ENCODE measurements at places on chromosomes 2 and 18. TPM values are rescaled to one million over a fixed set of nuclear protein-coding genes. Genes with fewer than 3 reads are reported as not detected.

DNA sequence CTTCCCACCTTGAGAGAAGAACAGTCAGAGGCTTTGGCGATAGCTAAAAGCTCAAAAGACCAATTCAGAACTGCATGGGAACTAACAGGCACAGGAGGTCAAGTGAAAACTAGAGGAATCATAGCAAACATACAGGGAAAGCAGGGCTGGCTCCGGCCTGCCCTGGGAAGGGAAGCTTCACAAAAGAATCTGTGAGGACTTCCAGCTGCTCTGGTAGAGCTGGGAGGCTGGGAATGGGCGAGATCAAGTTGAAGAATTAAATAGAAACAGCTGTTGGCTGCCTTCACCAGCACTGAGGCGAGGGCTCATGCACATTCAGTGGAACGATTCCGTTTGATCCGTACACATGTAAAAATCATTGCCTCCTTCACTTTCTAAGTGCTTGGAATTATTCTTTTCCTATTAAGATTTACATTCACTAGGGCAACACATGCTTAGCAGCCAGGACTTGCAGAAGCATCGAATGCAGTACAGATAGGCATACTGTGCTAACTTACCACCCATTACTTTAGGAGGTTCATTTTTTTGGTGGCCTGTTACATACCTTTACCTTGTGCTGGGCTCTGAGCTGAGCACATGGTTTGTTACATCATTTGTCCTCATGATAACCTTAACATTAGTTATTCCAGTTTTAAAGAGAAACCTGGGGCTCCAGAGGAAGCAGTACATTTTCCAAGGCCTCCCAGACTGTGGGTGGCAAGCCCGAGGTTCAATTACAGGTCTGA, 125.4 kb upstream of the RNF152 start:
- H3K36me3 ChIP-seq, result no peaks in the 10 kb centered on the region
- no peaks in the 10 kb centered on the region for H3K4me1 ChIP-seq
- H3K4me3 ChIP-seq, result no peak overlapping the region
- no peak overlapping the region for H3K27ac ChIP-seq
- peak; percentile 31 for DNase-seq

GRCh38 chr2:96508521-96509113, 3.5 kb upstream of the NEURL3 start:
- H3K27ac ChIP-seq, result no peak overlapping the region
- peaks cover 17% of the 10 kb centered on the region for H3K4me1 ChIP-seq
- no peak for DNase-seq
- no peak overlapping the region for H3K4me3 ChIP-seq
- H3K27me3 ChIP-seq, result no peaks in the 10 kb centered on the region

The SNED1 gene
- total RNA-seq, result 4.6 TPM

The PDCD1 gene
- total RNA-seq, result 0.21 TPM

- H3K27ac ChIP-seq, result no peak overlapping the region
- H3K4me3 ChIP-seq, result no peak overlapping the region
- no peaks in the 10 kb centered on the region for H3K4me1 ChIP-seq
- no peak for DNase-seq
- H3K36me3 ChIP-seq, result no peaks in the 10 kb centered on the region
Observed at GRCh38 chr2:12828980-12829379, 112.2 kb downstream of the TRIB2 start.

DNA sequence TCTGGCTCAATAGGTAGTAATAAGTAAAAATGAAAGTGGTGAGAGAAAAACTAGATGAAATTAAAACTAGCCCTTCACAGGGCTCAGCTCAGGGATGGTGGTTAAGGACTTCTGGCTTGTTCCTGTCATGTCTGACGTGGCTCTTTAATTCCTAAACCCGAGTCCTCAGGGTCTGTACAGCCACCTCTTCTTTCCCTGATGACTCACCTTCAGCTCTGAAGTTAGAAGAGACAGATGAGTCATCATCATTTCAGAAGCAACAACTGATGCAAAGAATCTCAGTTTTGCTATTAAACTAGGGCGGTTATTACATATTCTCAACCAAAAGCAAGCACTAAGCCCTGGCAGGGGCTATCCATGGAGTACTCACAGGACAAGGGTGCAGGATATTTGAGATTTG, 24.0 kb upstream of the ITGB6 start:
- no peaks in the 10 kb centered on the region for H3K27me3 ChIP-seq
- no peak for DNase-seq
- H3K36me3 ChIP-seq, result no peaks in the 10 kb centered on the region

DNA sequence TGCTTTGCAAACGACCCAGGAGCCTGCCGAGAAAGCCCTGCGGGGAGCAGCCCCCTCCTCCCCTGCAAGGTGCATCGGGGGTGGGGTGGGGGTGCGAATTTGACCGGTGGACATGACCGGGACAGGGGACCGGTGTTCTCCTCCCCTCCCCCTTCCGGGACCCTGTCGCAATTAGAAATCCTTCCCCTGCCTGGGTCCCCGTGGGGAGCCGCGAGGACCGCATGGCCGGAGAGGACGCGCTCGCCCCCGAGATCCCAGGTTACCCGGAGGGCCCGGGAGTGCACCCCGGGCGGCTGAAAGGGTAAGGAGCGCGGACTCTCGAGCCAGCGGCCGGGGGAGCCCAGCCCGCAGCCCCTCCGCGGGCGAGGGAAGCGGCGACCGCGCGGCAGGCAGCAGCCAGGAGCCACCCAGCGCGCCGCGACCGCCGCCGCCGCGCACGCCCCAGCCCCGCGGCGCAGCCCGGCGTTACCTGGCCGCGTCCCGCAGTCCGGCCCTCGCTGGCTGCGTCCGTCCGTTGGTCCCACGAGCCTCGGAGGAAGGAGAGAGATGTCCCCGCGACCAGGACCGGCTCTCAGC, 482 bp downstream of the DLGAP1 start:
- H3K27me3 ChIP-seq, result peaks cover 21% of the 10 kb centered on the region
- no peaks in the 10 kb centered on the region for H3K4me1 ChIP-seq
- peak overlapping the region; percentile 30 for H3K4me3 ChIP-seq
- no peak for DNase-seq
- H3K36me3 ChIP-seq, result no peaks in the 10 kb centered on the region

The HADHA gene
- 226 TPM for total RNA-seq

DNA sequence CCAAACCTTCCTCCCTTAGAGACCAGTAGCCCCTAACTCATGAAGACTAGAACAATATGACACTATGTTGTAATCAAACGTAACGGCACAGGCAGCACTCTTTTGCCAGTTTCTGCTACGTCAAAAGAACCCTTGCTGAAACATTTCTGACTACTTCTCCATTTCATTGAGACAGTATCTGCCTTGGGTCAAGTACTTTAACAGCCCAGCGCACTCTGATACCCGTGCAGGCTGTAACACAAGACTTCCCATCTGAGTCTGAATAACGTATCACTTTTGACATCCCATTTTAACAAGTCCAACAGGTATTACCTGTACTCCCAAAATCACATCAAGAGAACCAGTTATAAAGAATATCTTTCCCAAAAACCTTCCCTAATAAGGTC, 38.4 kb downstream of the TBC1D8 start:
- H3K27ac ChIP-seq, result no peak overlapping the region
- peaks cover 8% of the 10 kb centered on the region for H3K4me1 ChIP-seq
- DNase-seq, result no peak
- no peaks in the 10 kb centered on the region for H3K36me3 ChIP-seq
- H3K4me3 ChIP-seq, result no peak overlapping the region

- H3K4me3 ChIP-seq, result no peak overlapping the region
- DNase-seq, result no peak
- H3K36me3 ChIP-seq, result no peaks in the 10 kb centered on the region
- no peaks in the 10 kb centered on the region for H3K4me1 ChIP-seq
- no peak overlapping the region for H3K27ac ChIP-seq
Observed at GRCh38 chr18:34098109-34098508, 126.6 kb downstream of the NOL4 start.

- H3K27ac ChIP-seq, result no peak overlapping the region
- H3K27me3 ChIP-seq, result no peaks in the 10 kb centered on the region
- H3K4me1 ChIP-seq, result no peaks in the 10 kb centered on the region
- no peak for DNase-seq
- no peaks in the 10 kb centered on the region for H3K36me3 ChIP-seq
Observed at GRCh38 chr18:12742453-12742852, 39.6 kb downstream of the PSMG2 start.

DNA sequence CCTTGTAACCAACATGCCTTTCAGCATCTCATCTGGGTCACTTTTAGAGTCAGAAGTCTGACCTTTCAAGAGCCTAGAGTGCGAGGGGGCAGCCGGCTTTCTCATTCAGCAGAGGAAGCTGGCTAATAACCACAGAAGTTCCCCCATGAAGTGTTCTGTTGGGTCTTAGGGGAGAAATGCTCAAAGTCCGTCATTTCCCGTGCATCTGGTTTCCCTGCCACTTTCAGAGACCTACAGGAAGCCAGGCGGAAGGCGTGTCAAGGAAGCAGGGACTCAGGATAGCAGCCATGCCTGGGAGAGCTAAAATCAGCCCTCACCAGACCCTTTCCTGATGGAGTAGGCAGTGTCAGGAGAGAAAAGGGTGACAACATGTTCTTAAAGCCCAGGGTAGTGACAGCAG, 301.8 kb upstream of the ID2 start:
- H3K4me1 ChIP-seq, result no peaks in the 10 kb centered on the region
- H3K36me3 ChIP-seq, result no peaks in the 10 kb centered on the region
- no peak overlapping the region for H3K27ac ChIP-seq
- no peak overlapping the region for H3K4me3 ChIP-seq
- H3K27me3 ChIP-seq, result no peaks in the 10 kb centered on the region

The NT5C1B gene
- total RNA-seq, result not detected

Data from colonic mucosa (tissue), 4 donors.